ENCODE measurements at places on chromosomes 4 and X.

DNA sequence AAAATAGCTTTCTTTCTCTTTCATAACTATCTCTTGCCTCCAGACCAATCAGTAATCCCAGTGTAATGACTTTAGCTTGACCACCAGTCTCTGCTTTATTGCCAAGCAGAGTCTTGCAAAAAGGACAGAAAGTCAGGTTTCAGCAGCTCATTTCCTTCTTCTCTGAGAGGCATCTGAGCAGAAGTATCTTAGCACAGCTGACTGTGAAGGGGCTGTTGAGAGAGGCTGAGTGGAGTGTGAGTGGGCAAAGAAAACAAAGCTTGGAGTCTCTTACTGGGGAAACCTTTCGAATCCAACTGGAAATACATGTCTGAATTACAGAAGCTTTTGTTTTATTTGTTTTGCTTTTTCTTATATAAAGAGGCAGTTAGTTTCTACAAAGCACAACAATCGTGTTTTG lies 170.3 kb upstream of the IGFBP7 start:
- DNase-seq = no peak

- no peak for DNase-seq
Observed at GRCh38 chr4:185567381-185568376, 32.4 kb upstream of the PDLIM3 start.

- no peak for DNase-seq
Observed at GRCh38 chrX:88603237-88603636, 143.8 kb upstream of the CPXCR1 start.

DNA sequence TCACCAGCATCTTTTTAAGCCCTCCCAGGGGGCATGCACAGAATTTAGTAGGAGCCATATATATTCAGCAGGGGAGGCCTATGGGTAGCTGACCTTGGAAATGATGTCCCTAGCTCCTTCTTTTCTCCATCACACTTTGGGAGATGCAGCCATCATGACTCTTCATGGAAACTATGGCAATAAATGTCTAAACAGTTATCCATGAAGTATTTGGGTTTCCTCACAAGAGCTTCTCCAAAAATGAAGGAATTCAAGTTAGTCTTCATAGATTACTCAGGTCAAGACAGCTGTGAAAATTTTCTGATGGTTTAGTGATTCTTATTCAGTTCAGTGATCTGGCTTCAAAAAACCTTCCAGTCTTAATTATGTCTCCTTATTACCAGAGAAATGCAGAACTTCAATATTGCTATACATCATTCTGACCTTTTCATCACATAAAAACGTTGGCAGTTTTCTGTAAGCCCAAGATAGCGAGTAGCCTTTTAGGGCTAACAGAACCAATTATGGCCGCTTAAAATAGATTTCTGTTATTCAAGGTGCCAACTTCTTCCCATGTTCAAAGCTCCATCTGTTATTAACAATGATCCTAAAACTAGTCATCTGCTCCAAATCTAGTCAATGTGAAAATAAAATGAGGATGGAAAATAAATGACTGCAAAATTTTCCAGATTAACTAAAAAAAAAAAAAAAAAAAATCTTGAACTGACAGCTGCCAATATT lies 52.5 kb downstream of the TMEM156 start:
- DNase-seq = no peak

- no peak for DNase-seq
Observed at GRCh38 chr4:20683766-20684165, 16.5 kb upstream of the PACRGL start.

GRCh38 chrX:96407501-96407900 lies 277.1 kb upstream of the DIAPH2 start:
- DNase-seq = no peak

- no peak for DNase-seq
Observed at GRCh38 chrX:39260965-39261364, 459.7 kb downstream of the MID1IP1 start.

GRCh38 chrX:20521222-20521621 lies 254.5 kb upstream of the RPS6KA3 start:
- no peak for DNase-seq

- DNase-seq = no peak
Observed at GRCh38 chr4:80085081-80085480, 12.1 kb upstream of the ANTXR2 start.

DNA sequence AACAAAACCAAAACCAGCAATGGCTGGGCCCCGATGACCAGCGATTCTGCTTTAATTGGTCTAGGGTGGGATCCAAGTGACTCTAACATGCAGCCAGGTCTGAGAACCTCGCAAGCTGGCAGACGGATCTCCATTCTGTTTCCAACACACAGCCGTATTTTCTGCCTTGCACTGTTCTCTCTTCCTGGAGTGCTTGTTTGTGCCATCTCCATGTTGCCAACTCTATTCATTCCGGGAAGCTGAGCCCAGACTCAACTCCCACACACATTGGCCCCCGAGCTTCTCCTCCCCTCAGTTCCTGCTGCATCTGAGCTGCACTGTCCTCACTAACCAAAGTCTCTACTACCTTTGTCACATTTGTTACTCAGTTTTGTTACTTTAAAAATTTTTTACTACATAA lies 35.6 kb downstream of the GEMIN8 start:
- DNase-seq = no peak

DNA sequence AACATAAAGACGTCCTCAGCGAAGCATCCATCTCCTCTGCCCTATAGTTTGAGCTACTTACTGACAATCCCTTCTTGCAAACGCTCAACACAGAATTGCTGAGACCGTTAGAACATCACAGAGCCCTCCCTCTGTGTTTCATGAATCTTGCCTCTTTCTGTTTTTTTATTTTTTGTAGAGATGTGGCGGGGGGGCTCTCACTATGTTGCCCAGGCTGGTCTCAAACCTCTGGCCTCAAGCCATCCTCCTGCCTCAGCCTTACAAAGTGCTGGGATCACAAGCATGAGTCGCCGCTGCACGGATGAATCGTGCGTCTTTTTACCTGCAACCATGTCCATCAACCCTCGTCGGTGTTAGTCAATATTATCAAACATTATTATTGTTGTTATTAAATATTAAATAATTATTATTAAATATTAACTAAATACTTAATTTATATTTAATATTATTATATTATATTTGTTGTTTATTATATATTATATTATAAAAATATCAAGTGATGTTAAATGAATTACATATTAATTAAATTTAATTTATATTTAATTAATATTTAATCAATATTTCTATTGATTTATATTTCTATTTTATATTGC lies 200.7 kb downstream of the CRLF2 start:
- no peak for DNase-seq

GRCh38 chrX:10288373-10288975 lies 131.7 kb downstream of the CLCN4 start:
- no peak for DNase-seq

DNA sequence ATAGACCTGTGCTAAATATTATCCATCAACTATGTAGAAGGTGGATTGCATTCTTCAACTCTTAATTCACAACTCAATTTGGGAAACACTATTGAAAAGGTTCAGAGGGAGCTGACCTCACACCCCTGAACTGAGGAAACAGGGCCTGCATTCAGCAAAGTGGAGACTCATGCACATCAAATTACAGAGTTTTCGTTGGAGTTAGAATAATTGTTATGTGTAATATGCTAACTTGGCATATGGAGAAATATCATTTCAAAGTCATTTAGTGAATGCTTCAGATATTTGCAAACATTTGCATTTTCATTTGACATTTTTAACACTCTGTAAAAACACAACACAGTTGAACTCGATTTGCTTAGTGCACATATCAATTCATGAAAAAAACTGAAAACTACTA lies 1102.8 kb upstream of the INTU start:
- no peak for DNase-seq

DNA sequence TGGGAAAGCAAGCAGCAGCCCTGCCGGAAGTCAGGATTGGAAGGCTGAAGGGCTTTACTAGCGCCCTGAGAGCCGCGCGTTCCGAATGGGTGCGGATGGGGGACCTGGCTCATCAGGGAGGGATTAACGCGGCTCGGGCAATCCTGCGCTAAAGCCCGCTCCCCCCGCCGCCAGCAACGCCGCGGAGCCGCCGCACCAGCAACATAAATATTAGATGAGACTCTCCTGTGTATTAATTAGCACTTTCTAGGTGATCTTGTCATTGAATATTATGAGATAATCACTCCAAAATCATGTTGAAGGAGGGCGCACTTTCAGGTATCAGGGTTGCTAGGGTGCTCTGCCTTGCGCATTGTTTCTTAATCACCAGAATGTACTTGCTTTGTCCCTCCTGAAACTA lies 357.2 kb upstream of the FAM241A start:
- DNase-seq = no peak
